ENCODE measurements at places on chromosomes 3 and 15. TPM values are rescaled to one million over a fixed set of nuclear protein-coding genes. Genes with fewer than 3 reads are reported as not detected.

DAPK2 gene
- 5.8 TPM for total RNA-seq

SERINC4 gene
- total RNA-seq: not detected

BBS4 gene
- 23.8 TPM for total RNA-seq

PTPRG gene
- total RNA-seq: 27.9 TPM

CFAP92 gene
- total RNA-seq: not detected

AGBL1 gene
- not detected for total RNA-seq

CLN6 gene
- total RNA-seq: 11.2 TPM

RARB gene
- total RNA-seq: 44.8 TPM

EPHB1 gene
- total RNA-seq: 0.12 TPM

GTF2A2 gene
- 14.7 TPM for total RNA-seq

KIF23 gene
- 28.4 TPM for total RNA-seq

DUOXA2 gene
- total RNA-seq: not detected

ARPP21 gene
- total RNA-seq: not detected

LDHAL6B gene
- total RNA-seq: not detected

CCPG1 gene
- 94.9 TPM for total RNA-seq

ROPN1 gene
- total RNA-seq: not detected

THRB gene
- 0.77 TPM for total RNA-seq

PLOD2 gene
- 317 TPM for total RNA-seq

ALS2CL gene
- 1.4 TPM for total RNA-seq

FBN1 gene
- total RNA-seq: 481 TPM

MAN2C1 gene
- 156 TPM for total RNA-seq

SOX14 gene
- not detected for total RNA-seq

GASK1A gene
- total RNA-seq: 2.2 TPM

CASR gene
- not detected for total RNA-seq

LRRC15 gene
- total RNA-seq: 0.55 TPM

SCN11A gene
- total RNA-seq: under 0.01 TPM

LRRIQ4 gene
- 0.11 TPM for total RNA-seq

STAC gene
- 7.7 TPM for total RNA-seq

KLF13 gene
- total RNA-seq: 14.7 TPM

RCCD1 gene
- 18.3 TPM for total RNA-seq

GUCA1C gene
- total RNA-seq: not detected

CELSR3 gene
- 1.00 TPM for total RNA-seq

STRIT1 gene
- not detected for total RNA-seq

GOLGA6L24 gene
- not detected for total RNA-seq

IGSF10 gene
- 0.33 TPM for total RNA-seq

SCG3 gene
- total RNA-seq: not detected

GNAT1 gene
- not detected for total RNA-seq

DOCK3 gene
- total RNA-seq: 0.12 TPM

GPR160 gene
- total RNA-seq: 0.50 TPM

ANKRD63 gene
- total RNA-seq: not detected

SEMA3B gene
- 6.8 TPM for total RNA-seq

GLDN gene
- total RNA-seq: 0.22 TPM

KAT2B gene
- 7.1 TPM for total RNA-seq

IDH3A gene
- 39.0 TPM for total RNA-seq

Measured in uterine smooth muscle cell (primary cell).